ENCODE measurements at places on chromosomes 7 and 10.
A peak's percentile ranks its signal among the peaks of the same experiment; 100 is the strongest.

DNA sequence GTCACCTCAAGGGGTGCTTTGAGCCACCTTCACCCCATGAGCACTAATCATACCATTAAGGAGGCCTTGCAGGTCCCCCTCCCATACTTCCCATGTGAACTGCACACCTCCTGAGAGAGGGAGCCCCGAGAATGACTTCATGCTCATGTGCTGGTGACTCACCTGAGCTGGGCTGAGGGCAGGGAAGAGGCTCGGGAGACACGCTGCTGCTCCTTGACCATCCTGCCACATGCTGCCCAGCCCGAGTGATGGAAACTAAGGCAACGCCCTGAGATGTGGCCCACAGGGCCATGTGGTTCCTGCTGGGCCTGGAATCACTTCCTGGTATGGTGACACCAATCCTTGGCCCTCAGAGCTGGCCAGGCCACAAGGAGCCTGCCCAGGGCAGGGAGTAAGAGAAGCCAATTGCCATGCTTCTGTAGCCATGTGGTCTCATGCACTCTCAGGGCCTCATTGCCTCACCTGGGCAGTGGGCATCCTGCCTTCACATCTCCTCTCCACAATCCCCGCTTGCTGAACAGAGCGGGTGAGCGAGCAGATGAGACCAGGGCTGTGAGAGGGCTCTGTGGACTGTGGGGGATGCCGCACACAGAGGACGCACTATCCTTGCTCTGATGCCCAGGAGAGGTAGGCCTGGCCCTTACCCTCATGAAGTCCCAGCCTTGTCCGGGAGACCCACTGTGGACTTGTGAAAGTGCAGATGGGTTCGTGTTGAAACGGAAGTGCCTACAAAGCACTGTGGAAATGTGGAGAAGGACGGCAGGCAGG is 18.3 kb upstream of the PPIF start:
- no peak for DNase-seq

- DNase-seq = no peak
Observed at GRCh38 chr7:41448104-41448503, 254.8 kb downstream of the INHBA start.

DNA sequence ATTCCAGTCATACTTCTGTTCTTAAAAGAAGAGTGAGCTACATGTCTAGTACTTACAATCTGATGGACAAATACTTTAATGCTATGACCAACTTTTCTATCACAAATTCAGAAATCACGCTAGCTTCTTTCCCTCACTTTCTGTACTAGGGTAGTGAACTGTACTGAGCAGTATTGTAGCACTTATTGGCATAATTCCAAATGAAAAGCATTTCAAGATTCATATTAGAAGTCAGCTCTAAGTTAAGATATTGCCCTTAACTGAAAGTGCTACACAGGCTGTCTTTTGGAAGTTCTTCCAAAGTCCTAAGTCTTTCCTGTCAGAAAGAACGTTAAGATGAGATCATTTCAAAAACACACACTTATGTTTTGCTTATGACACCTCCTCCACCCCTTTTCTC is 13.4 kb downstream of the P4HA1 start:
- no peak for DNase-seq

DNA sequence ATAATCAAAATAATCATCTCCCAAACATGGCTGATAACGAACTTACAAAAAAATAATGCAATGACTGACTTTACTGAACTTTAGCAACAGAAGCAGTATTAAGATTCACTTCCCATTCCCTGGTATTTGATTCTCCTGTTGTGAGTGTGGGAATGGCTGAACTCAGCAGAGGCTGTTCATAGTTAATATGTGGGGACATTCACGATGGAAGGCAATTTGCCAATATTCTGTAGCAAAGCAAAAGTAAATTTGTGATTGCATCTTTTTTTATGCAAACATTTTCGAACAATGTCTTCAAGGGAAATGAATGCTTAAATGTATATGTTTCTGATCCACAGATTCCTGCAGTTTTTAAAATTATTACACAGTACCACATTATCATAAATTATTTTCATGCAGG is 431.7 kb upstream of the KLF6 start:
- DNase-seq = no peak

- no peak for DNase-seq
Observed at GRCh38 chr7:135147341-135147898, 452 bp upstream of the TMEM140 start.

DNA sequence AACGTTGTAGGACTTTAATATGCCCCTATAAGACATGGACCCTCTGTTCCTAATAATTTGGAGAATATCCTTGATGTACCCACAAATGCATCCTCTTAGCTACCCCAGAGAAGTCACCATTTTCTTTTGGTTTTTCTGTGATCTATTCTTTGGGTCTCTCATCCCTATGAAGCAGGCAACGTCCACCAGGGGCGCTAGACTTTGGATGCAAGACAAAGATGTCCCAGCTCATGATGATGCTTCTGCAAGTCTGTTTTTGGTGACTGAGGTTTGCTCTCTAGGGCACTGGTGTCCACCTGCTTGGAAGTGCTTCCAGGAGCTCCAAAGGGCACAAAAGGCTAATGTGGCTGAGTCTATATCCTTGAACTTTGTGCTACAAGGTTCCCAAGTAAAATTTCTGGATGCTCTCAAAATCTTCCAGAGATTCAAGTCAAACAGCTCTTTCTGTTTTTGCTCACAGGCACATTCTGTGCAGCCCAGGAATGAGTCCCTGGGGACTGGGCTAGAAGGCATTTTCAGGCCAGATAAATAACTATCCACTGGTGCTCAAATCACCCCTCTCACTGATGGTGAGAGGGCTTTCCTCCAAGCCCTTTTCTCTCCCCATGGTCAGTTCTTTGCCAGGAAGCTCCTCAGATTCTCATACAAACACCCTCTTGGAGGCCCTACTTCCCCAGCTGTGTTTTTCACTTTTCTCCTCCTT is 166.4 kb downstream of the C7orf25 start:
- DNase-seq = no peak

GRCh38 chr7:56097700-56098099 is 4.9 kb upstream of the PHKG1 start:
- no peak for DNase-seq

DNA sequence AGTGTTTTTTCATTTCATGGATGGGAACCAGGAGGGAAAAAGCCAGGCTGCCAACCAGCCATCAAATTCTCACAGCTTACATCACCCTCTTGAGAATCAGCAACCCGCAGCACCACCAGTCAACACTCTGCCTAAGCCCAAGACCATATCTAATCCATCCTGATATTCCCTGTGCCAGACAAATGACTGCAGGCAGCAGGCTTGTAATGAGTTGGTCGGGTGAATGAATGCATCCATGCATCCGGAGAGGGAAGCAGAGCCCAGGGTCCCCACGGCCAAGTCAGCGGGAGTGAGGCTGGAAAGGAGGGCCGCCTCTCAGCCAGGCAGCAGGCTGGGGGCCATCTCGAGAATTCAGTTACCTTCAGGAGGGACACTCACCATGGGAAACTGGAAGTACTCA is 46.9 kb downstream of the SLIT1 start:
- DNase-seq = no peak

- DNase-seq = no peak
Observed at GRCh38 chr10:104067525-104067924, 18.2 kb downstream of the COL17A1 start.

- no peak for DNase-seq
Observed at GRCh38 chr7:45663167-45663921, 89.2 kb downstream of the ADCY1 start.

DNA sequence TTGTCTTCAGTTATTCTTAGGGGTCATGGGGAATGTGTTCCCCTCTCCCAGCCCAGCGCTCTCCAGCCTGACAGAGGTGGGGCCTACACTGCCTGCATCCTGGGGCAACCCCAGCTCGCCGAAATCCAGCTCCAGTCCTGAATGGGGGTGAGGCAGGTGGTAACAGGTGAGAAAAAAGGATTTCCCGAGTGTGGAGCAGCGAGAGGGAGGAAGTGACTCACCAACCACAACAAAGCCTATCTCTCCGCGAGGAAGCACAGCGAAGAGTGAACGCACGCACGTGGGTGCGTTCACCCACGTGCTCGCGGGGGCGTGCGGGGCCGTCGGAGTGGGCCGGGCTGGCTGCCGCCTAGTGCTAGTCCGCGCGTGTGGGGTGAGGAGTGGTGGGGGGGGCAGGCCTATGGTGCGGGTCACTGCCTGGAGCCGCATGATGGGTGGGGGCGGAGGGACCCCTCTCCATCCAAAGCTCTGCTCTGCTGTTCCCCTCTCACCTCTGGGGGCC is 855 bp upstream of the PALD1 start:
- no peak for DNase-seq

DNA sequence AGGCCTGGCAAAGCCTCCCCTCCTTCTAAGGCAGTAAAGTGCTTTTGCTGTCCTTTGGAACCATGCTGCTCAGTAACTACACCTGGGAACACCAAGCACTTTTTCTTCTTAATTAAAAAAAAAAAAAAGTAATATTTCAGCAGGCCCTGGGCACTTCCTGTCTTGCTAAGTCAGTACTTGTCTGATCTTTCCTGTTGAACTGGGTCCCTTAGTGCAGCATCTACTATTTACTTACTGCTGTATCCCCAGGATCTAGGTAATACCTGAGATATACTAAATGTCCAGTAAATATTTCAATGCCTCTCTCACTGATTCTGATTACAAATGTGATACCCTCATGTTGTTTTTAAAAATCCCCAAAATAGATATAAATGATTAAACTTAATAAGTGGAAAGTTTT is 77.4 kb downstream of the PPP1R3C start:
- DNase-seq = no peak

DNA sequence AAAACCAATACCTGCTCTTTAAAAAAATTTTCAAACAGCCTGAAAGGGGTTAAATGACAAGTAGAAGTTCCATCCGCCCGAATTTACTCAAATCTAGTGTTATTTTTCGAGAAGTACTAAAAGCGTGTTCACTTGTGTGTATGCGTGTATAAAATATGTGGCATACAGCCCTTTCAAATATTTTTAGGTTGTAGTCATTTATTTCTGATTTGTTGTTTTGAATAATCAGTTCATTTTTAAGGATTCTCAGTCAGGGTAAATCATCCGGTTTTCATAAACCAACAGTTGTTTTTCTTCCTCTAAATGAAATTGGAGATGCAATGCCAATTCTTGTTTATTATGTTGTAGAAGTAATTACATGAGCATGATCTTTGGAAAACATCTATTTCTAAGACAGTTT is 6.9 kb upstream of the SUN1 start:
- DNase-seq = no peak

- no peak for DNase-seq
Observed at GRCh38 chr7:34165927-34166550, 260.7 kb downstream of the BMPER start.

- no peak for DNase-seq
Observed at GRCh38 chr7:45026013-45026412, 26.0 kb downstream of the CCM2 start.

DNA sequence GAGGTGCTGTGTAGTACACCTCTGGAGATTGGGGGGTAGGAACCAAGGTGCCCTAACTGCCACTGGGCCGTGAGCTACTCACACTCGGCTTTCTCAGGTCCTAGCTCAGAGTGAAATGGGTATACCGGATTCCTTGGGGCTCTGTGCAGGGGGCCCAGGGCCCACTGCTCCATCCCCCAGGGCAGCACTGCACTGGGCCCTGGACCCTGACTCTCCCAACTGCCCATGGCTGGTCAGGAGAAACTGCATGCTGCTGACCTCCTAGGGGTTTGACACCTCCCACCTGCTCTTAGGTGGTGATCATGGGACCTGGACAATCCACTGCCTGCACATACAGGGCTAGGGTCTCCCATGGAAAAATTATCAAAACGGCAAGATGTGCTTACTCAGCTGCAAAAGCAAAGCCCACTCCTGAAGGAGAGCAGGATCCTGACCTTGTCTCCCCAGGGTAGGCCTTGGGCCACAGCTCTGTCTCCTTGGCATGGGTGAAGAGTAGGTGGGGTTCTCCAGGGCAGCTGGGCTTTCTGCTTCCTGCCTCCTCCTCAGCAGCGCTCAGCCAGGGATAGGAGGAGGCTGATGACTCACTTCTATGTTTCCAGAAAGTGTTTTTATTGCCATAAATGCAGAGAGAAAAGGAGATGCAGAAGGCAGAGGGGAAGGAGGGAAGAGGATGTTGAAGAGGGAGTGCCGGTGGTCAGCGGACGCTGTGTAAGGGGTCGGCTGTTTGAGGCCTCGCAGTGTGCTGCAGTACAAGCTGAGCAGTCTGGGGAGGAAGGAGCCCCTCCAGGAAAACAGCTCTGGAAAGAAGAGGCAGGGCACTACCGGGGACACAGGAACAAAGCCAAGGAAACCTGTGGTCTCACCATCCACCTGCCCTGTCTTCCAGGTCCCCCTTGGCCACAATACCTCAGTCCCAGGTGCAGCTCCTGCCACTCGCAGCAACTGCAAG is 107.8 kb downstream of the ARHGAP22 start:
- DNase-seq = no peak

- DNase-seq = peak; percentile 93
Observed at GRCh38 chr7:55018361-55019190, at the start of gene EGFR. Gene EGFR, plus strand, starts transcription at chr7:55019017. Its CDS starts 261 bp downstream, at chr7:55019278.

DNA sequence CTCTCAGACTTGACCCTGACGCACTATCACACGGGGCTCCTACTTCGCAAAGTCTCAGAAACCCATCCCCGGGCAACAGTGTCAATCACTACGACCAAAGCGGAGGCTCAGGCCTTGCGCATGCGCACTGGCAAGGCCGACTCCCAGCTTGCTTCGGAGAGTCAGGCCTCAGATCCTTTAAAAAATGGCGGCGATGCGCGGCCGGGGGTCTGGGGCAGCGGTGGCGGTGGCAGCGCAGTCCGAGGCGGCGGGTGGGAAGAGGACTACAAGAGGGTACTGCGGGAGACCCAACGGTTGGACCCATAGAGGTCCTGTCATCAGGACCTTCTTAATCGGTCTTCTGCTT is 196.9 kb downstream of the ZNF716 start:
- peak; percentile 50 for DNase-seq

DNA sequence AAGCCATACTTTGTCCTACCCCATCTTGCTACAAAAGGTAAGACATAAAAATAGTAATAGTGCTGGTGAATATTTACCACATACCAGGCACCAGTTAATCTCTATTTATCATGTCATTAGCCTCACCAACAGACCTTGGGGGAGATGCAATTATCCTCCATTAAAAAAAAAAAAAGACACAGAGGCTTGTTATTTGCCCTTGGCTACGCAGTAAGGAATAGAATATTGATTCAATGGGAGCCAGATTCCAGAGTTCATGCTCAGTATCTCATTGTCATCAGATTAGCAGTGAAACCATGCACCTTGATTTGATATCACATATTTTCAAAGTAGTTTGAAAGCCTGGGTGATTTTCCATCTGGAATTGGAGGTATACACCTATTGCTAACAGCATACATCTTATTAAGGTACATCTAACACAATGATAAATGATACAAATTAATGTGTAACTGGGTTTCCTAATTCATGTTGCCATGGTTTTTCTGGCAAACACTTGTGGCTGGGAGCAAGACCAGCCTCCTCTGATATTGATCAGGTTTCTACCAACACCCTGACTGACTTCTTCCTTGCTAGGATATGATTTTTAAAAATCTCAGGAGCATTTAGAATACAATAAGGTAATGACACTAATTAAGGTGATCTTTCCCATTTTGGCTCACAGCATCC is 67.1 kb upstream of the PRR15 start:
- DNase-seq = no peak

Measured in upper lobe of right lung (tissue), 1 donor.